Fibroblast of skin of left biceps (primary cell): ENCODE measurements at places on chromosomes 4 and X.

- no peak for DNase-seq
Measured at GRCh38 chrX:154136627-154137161, 7.3 kb upstream of the OPN1LW start.

- DNase-seq = peak; percentile 85
Measured at GRCh38 chr4:20839957-20840356, 139.7 kb downstream of the PACRGL start.

DNA sequence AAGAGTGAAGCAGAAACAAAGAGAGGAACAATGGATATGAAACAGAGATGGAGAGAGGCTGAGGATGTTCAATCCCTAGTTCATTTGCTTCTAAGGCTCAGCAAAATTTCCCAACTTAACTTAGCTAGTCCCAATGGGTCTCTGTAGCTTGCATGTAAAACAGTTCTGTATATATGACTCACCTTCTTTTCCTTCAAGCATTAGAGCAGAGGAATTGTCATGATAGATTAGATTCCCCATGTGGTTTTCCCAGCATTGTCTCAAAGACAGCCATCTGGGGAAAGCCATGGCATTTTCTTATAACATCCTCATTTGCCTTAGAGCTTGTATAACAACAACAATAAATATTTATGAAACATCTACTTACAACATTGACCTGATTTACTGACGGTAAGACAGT is 93.9 kb upstream of the GATB start:
- no peak for DNase-seq

- DNase-seq = no peak
Measured at GRCh38 chr4:184762100-184762499, 28.2 kb upstream of the CENPU start.

DNA sequence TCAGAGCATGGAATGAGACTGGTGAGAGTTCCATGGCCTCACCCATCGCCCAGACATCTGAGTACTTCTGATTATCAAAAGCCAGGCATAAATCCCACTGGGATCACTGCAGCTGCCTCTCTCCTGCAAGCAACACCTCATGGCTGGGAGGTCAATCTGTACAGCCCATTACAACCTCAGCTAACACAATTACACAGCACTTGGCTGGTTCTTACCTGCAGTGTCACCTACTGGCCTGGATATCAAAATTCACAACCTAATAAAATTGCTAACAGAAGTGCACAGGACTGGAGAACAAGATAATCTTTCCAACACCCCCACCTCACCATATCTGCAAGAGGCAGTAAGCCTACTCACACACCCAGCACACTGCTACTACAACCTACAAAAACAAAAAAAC is 341.7 kb upstream of the NDST3 start:
- DNase-seq = no peak

GRCh38 chrX:38796946-38797345 is 4.3 kb upstream of the MID1IP1 start:
- peak; percentile 27 for DNase-seq

DNA sequence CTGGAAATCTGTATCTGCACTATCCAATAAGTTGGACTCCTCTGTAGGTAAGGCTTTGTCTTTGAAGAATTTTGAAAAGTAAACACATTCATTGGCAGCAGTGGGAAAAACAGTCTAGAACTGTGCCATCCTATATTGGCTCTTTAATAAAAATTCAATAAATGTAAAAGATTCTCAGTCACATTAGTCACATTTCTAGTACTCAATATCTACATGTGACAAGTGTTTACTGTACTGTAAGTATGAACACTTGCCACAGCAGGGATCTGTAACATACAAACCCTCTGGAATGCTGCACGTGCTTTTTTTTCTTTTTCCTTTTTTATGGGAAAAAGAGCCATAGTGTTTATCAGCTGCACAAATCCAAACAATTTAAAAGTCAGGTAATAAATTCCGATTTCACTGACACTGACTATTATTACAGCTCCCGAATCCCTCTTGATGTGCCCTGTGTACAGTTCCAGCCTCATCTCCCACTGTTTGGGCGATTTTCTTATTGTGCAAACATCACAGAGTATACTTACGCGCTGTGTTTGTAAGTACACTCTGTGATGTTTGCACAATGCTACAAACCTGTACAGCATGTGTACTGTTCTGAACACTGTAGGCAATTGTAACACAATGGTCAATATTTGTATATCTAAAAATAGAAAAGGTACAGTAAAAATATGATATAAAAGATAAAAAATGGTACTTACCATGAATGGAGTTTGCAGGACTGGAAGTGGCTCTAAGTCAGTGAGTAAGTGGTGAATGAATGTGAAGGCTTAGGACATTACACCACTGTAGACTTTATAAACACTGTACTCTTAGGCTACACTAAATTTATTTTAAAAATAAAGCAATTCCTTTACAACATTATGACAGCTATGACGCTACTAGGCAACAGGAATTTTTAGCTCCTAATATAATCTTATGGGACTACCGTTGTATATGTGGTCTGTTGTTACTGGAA is 8.7 kb downstream of the PYURF start:
- no peak for DNase-seq

DNA sequence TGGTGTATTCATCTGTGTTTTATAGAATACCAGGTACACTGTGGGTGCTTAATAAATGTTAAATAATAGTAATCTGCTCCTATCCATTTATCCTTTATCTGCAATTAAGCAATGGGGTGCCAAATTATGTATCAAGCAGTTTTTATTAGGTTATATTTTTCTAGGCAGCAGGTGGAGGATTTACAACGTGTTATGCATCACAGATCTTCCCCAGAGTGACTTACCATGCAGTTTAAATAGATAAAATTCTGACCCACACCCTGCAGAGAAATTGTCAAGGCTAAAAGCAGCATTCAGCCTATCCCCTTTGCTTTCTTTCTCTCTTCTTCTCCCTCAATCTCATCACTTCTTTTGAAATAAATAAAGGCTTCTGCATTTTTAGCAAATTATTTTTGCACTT is 306.4 kb downstream of the CXXC4 start:
- DNase-seq = no peak

DNA sequence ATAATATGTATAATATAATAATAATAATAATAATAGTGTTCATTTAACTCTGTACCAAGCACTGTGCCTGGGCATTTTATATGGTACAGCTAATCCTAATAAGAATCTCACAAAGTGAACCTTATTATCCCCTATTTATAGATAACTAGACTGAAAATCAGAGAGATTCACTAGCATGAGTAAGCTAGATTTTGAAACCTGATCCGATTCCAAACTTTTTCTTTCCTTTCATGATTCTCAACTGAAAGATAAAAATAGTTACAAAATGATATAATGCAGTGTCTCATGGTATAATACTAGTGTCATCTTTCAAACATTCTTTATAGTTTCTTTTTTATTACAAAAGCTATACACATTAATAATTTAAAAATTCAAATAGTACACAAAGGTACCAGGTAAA is 55.9 kb upstream of the RNF128 start:
- DNase-seq = no peak

- DNase-seq = no peak
Measured at GRCh38 chr4:26441102-26441501, 49.2 kb downstream of the CCKAR start.

DNA sequence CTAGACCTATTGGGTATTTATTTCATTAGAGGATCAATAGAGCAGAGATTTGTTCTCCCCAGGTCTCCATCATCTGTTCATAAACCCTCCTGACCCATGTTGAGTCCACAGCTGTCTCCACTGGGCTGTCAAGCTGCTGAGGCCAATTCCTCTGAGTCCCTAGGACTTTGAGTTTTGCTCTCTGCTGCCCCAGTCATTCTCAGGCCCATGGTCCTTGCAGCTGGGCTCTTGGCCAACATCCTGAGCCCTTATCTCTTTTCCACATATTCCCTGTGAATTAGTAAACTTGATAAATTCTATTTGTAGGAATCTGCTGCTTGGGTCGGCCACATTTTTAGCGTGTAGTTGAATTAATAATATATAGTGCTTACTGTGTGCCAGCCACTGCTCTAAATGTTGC is 41.9 kb downstream of the FHL1 start:
- DNase-seq = no peak

DNA sequence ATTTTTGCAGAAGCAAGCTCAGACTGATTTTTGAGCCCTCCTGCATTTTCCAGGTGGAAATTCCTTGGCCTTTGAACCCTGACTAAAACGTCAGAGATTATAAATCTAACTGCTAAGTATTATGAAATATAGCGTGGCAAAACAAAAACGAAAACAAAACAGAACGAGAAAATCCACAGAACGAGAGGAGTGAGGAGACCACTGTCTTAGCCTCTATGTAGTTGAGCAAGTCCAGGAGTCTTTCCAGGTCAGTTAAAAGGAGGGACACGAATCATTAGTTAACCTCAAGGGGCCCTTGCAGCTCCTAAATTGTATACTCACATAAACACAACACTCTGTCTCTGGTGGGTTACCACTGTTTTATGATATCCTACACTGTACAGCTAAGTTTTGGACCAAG is 80.2 kb downstream of the SYNPO2 start:
- no peak for DNase-seq

DNA sequence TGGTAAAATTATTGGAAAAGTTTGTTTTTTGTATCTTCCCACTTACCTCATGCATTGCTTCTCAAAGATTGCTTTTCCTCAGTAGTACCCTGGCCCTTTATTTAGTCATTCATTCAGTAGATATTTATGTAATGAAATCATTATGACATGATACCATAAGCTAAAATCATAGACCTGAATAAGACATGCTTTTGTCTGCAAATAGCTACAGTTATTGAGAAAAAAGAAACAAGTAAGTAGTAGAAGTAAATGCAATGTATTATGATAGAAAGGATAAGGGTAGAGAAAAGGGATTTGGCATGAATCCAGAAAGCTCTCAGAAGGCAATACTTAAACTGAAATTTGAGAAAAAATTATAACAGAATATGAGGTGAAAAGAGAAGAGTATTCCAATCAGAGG is 352.5 kb downstream of the GPM6A start:
- DNase-seq = no peak

GRCh38 chr4:152862608-152863007 is 73.5 kb upstream of the FHDC1 start:
- no peak for DNase-seq

DNA sequence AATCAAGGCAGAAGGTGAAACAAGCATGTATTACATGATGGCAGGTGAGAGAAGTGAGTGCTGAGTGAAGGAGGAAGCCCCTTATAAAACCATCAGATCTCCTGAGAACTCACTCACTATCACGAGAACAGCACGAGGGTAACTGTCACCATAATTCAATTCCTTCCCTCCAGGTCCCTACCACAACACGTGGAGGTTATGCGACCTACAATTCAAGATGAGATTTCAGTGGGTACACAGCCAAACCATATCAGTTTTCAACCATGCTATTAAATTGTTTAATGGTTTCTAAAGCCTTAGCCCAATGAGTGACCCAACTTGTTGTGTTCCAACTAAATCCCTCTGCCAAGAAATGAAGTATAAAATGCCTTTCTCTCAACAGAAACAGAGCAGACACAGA is 519.8 kb downstream of the GBA3 start:
- no peak for DNase-seq

- DNase-seq = no peak
Measured at GRCh38 chrX:38271154-38271716, 50.6 kb upstream of the SRPX start.

DNA sequence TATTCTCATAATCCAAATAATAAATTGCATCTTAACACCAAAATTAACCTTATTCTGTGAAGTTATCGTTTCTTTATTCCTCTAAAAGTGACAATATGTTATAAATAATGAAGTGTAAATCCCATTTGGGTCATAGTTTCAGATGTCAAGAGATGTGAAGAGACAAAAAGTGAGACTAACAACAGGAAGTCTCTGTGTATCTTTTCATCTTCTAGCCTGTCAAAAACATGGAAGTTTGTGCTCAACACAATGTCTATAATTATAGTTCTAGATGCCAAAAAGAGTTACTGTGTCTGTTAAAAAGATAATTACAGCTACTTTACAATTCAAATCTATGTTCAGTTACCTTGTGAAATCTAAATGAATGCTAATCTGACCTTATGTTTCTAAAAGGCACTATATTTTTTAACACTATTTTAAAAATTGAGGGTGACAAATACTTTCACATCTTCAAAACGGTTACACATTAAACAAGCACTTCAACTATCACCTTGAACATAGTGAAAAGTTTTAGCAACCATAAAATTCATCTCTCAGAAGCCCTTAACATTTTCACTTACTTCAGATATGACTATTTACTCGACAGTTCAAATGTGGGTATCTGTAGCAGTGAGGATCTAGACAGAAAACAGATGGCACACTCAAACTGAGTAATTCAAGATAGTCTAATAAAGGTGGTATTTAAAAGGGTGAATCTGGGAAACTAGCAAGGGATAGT is 509.8 kb downstream of the ARAP2 start:
- no peak for DNase-seq

GRCh38 chr4:39037491-39037825 is 5.2 kb upstream of the TMEM156 start:
- no peak for DNase-seq

DNA sequence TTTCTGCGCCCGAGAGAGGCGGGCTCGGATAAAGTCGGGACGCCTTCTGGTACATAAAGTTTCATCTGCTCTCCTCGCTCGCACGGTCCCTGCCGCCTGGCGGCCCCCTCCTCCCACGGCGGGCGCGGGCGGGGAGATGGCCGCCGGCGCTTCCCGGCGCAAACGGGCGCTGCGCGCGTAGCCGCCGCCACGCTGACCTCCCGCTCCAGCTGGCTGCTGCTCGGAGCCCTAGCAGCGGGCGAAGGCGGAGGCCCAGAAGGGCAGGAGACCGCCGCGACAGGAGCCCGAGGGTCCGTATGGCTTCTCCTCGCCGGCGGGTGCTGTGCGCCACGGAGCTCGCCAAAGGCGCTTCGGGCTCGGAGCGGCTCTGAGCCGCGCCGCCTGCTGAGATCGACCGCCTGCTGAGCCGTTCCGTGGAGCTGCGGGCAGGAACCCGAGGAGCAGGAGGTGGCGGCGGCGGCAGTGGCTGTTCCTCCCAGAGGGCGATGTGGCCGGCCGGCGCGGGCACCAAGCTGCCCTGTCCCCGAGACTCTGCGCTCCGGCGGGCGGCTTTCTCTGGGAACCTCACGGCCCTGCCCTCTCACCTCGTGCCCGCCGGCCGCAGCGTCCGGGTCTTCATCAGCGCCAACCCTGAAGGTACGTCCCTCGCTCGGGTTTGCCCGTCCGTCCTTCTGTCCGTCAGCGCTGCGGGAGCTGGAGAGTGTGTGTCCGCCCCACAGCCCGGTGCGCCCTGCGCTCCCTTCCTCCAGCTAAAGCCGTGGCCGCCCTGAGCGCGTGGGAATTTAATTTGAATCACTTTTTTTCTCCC is at the start of gene NWD2:
Gene NWD2 (plus strand): TSS at position 161 of the 808 bp plus-strand sequence. CDS start 325 bp downstream, at position 486.
- no peak for DNase-seq

GRCh38 chr4:33067221-33067620 is 2347.1 kb downstream of the PCDH7 start:
- no peak for DNase-seq

GRCh38 chr4:53617101-53617680 is 25.9 kb upstream of the LNX1 start:
- no peak for DNase-seq
